ENCODE measurements at places on chromosomes 12 and 14.

DNA sequence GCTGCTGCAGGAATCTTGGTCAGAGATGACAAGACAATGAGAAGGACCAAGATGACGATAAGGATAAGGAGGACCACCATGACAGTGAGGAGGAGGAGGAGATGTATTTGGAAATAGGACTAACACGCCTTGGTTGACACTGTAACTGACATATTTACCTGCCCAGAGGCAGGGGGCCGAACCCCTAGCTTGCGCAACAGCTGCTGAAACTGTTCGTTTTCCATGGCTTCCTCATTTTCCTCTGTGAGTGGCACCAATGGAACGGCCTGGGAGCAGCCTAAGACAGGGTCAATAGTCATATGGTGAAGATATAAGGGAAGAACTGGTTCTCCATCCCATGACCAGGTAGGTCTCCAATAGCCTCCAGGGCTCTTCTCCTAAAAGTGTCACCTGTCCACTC is 28.8 kb downstream of the TIMELESS start:
- DNase-seq = no peak

DNA sequence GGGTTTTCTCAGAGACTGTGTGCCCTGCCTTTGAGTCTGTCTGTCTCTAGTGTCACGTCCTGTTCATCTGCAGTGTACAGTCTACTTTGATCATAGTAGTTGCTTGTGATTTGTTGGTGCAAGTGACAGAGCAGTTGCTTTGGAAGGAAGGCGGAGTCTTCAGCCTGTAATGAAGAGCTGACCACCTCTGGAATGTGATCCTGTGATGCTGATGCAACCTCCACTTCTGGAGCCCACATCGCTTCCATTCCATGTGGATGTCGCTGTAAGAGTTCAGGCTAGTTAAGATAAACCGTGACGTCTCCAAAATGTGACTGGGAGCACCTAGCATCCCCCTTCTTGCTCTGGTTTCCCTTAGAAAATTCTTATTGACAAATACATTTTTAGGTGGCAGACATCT is 51.8 kb downstream of the PELI2 start:
- no peak for DNase-seq

- DNase-seq = no peak
Measured at GRCh38 chr12:52580496-52580895, 6.9 kb upstream of the KRT74 start.

DNA sequence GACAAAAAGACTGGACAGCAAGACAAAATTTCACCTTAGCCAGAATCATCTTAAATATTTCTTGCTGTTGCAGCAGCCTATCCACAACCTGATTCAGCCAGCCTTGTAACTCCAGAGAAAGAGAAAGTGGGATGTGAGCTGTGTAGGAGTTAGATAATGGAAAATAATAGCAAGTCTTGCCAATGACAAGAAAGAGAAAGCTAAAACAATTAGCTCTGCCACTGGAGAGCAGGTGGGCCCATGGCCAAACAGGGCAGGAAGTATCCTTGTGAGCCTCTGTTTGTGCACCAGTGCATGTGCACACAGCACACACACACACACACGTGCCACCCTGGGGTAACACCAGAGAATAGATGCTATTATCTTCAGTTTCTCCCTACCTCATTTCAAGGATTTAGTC is 106.0 kb upstream of the CCDC196 start:
- no peak for DNase-seq
